Kidney epithelial cell (primary cell): ENCODE measurements at places on chromosomes 11 and 22. TPM values are rescaled to one million over a fixed set of nuclear protein-coding genes. Genes with fewer than 3 reads are reported as not detected.

DNA sequence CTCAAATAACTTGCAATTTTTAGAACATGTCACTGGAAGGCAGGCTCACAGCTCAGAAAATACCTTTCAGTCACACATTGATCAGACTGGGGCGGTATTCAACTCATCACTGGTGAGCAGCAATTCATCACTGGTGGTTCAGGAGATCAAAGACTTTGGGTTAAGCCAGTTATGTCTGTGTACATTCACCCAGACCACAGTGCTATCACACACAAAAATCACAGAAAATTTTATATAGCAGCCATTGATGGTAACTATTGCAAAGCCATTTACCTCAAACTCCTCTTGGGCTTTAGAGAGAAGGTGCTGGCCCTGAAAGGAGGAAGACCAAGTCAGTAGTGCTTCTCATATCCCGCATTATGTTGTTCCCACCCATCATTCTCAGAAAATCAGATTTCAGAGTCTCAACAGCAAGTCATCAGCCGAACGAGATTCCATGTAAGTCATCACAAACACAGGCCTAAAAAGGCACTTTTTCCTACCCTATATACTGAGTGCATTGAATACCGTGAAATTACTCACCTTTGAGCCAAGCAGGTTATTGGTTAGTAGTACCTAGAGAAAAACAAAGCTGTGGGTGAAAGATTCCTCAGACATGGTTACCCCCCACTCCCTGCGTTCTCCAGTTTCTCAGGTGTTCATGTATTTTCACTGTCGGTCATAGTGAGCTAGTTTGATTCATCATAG is 14.0 kb upstream of the WDR74 start:
- DNase-seq, result no peak

DNA sequence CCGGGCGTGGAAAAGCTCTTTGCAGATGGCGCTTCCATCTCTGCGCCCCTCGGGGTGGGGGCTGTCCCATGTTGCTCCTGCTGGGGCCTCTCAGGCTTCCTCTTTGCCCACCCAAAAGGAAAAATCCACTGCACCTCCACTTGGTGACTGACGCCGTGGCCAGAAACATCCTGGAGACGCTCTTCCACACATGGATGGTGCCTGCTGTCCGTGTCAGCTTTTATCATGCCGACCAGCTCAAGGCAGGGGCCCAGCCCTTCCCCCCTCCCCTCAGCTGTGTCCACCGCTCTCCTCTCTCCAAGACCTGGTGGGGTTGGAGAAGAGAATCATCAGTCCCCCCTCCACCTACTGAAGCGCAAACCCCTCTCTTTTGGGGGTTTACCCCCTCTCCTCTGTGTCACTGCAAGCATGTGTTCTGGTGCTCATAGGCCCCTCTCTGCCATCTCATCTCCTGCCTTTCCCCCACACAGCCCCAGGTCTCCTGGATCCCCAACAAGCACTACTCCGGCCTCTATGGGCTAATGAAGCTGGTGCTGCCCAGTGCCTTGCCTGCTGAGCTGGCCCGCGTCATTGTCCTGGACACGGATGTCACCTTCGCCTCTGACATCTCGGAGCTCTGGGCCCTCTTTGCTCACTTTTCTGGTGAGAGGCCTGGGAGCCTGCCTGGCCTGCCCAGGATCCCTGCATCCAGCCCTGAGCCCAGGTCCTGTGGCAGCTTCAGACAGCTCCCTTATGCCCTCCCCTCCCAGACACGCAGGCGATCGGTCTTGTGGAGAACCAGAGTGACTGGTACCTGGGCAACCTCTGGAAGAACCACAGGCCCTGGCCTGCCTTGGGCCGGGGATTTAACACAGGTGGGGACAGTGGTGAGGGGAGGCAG is 1.8 kb downstream of the LARGE2 start:
- no peak for DNase-seq

GRCh38 chr22:40449676-40450035 is 79.3 kb downstream of the SGSM3 start:
- DNase-seq, result no peak

DNA sequence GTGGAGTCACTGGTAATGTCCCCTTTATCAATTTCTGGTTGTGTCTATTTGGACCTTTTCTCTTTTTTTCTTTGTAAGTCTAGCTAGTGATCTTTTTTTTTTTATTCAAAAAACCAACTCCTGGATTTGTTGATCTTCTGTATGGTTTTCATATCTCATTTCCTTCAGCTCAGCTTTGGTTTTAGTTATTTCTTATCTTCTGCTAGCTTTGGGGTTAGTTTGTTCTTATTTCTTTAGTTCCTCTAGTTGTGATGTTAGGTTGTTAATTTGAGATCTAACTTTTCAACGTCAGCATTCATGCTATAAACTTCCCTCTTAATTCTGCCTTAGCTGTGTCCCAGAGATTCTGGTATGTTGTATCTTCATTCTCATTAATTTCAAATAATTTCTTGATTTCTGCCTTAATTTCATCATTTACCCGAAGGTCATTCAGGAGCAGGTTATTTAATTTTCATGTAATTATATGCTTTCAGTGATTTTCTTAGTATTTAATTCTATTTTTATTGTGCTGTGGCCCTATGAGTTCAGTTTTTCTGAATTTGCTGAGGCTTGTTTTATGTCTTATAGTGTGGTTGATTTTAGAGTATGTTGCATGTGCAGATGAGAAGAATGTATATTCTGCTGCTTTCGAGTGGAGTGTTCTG is 29.0 kb downstream of the PI4KA start:
- no peak for DNase-seq

The CHST1 gene
- total RNA-seq, result 0.88 and 2.3 TPM in 2 replicates

The TMPRSS4 gene
- total RNA-seq, result 16.8 TPM in 2 replicates

The PYGM gene
- 0.17 and 0.27 TPM in 2 replicates for total RNA-seq
